NCI-H1092 (cell line): ENCODE measurements at places on chromosomes 1 and 21.

GRCh38 chr1:47717341-47717740 lies 279.5 kb downstream of the FOXD2 start:
- no peak for DNase-seq

DNA sequence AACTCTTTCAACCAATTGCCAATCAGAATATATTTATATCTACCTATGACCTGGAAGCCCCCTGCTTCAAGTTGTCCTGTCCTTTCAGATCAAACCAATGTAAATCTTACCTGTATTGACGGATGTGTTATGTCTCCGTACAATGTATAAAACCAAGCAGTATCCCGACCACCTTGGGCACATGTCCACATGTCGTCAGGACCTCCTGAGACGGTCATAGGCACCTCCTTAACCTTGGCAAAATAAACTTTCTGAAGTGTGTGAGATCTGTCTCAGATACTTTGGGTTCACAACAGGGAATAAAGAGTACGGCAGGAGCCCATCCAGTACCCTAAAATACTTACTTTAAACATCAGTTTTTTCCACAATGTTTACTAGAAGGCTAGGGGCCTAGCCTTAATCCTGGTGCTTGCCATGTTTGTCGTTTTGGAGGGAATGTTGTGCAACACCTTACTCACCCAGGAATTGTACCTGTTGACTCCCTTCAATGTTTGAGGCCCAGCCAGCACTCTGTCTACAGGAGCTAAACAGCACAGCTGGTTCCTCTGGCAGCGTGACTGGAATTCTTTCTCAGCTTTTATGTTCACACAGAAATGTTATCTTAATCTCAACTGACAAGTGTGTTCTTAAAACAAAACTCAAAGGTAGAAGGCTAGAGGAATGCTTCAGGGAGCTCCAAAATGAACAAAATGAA lies 90.8 kb upstream of the USP25 start:
- DNase-seq = no peak

GRCh38 chr1:187054862-187055757 lies 226.4 kb downstream of the PLA2G4A start:
- DNase-seq = no peak

DNA sequence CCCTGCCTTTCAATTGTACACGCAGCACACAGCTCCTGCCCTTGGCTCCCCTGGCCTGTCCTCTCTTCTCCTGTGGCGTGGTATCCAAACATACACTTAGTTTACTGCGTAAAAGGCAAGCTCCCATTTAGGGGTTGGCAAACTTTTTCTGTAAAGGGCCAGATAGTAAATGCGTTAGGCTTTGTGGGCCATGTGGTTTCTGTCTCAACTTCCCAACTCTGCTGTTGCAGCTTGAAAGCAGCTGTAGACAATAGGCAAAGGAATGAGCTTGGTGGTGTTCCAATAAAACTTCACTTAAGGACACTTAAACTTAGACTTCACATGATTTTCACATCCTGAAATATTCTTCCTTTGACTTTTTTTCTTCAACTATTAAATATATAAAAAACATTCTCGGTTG lies 63.3 kb downstream of the RHOU start:
- DNase-seq = no peak

- no peak for DNase-seq
Measured at GRCh38 chr1:223843934-223844786, 1.6 kb downstream of the TP53BP2 start.

DNA sequence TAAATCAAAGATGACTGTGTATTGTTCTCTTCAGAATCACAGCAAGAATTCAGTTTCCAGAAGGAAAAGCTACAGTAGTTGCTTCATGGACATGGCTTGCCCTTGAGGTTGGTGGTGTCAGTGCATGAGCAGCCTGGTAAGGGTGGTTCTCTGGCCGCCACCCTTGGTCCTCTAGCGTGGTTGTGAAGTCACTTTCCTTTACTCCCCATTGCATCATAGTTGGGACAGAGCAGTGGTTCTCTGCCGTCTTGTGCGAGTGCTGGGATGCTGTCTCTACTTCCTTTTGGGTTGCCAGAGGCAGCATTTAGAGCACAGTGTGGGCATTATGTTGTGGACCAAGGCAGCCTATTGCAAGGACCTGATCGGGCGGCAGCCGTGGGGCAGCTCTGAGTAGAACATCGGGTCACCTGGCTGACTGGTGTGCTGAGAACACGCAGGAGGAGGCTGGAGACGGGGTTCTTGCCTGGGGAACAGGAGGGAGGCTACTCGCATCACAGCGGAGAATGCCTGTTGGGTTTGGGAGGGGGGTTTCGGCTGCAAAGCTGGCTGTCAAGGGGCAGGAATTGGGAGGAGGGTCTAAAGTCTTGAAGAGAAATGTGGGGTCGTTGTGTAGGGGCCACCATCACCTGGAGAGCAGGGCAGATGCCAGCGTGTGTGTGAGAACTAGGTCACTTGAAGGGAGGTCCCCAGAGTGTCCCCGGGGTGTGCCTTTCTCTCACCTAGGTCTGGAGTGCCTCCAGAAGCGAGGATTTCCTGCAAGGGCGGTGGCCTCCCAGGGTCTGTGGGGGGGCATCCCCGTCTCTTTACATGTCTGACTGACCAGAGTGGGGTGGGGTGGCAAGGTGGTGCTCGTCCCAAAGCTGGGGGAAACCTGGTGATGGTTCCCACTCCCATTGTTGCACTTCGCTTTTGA lies 6.3 kb downstream of the ARF1 start:
- DNase-seq = no peak

GRCh38 chr1:109906160-109906838 lies 4.3 kb upstream of the CSF1 start:
- DNase-seq = no peak

GRCh38 chr21:18987520-18988026 lies 584.0 kb upstream of the TMPRSS15 start:
- peak; percentile 25 for DNase-seq

DNA sequence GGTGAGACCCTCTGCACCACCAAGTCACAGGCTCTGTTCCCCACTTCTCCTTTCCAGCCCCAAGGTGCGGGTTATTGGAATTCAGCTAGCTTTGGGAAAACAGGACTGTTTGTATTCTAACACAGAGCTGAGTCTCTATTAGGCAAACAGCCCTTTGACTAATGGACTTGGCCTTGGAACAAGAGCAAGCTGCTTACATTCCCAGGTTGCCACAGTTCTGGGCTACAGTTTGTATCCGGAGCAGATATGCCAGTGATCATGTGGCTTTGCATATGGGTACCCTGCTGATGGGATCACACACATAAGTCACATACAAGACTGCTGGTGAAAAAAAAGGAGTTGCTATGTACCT lies 110.5 kb upstream of the COA6 start:
- DNase-seq = no peak

DNA sequence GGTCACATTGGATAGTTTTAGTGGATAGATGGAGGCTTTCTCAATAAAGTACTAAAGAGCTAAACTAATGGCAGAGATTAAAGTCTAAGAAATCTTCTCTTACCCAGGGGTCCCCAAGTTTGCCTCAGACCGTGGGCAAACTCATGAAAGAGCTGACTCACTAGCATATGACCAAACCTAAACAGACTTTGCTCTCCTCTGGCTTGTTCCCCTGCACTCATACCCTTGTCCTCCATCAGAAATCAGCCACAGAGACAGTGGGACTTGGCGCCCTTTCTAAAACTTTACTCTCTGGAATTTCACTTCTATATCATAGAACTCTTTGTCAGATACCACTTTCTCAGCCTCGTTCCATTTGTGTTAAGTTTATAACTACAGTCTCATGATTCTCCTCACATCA lies 17.0 kb upstream of the HSD3B2 start:
- no peak for DNase-seq

- DNase-seq = no peak
Measured at GRCh38 chr1:35657851-35658250, 16.5 kb upstream of the PSMB2 start.

DNA sequence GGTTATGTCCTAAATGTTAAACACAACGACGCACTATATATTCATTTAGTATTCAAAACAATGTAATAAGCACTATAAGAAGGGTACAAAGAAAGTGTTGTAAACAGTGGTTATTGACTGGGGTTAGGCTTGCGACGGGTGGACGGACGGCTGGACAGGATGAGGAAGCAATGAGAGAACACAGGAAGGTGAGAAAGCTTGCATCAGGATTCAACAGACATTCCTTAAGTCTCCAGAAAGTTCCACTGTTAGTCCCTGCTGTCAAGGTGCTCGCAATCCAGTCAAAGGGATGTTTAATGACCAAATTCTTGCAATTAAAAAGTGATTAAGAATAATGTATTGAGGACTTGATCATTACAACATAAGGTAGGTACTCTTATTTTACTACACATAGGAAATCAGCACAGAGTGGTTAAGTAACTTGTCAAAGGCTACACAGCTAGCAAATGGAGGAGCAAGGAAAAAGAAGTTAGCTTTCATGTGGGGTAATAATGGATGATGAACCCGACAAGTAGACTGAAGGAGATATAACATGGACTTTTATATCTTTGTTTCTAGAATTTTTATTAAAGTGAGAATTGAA lies 994 bp upstream of the ACBD6 start:
- no peak for DNase-seq

DNA sequence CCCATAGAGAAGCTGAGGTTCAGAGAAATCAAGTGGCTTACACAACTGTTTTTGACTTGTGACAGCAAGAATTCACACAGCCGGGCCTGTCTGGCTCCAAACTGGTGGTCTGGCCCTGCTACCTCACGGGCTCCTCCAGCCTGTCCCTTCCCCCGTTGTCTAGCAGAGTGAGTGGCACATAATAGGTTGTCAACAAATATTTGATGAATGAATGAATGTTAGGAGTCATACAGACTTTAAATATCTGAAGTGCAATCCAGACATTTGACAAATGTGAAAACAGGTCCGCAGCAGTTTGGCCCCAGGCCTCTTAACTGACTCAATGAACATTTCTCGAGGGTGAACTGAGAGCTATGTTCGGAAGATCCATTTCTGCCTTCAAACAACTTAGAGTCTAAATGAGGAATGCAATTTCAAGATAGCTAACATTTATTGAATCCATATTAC lies 1.1 kb upstream of the RHOC start:
- no peak for DNase-seq

DNA sequence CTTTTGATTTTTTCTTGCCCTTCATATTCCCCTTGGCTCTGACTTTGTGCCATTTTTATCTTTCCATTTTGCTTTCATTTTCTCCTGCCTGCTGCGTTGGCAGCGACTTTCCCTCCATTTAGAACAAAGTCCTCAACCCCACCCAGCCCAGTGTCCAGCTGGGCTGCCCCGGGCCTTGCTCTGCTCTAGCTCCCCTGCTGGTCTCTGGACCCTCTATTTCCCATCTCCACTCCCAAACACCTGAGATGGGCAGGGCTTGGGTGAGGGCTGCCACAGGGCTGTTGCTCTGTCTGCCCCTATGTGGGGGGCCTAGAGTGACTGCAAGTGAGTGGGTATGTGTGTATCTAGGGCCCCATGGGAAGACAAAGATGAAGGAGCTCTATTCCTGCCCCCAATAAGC lies 7.3 kb upstream of the ADAM15 start:
- no peak for DNase-seq

GRCh38 chr1:209652873-209653401 lies 712 bp upstream of the LAMB3 start:
- DNase-seq = no peak

GRCh38 chr21:44666401-44667320 lies at the start of gene KRTAP12-2:
KRTAP12-2 (minus strand) TSS chr21:44666927; CDS start chr21:44666886, 41 bp downstream.
- DNase-seq = peak; percentile 47

DNA sequence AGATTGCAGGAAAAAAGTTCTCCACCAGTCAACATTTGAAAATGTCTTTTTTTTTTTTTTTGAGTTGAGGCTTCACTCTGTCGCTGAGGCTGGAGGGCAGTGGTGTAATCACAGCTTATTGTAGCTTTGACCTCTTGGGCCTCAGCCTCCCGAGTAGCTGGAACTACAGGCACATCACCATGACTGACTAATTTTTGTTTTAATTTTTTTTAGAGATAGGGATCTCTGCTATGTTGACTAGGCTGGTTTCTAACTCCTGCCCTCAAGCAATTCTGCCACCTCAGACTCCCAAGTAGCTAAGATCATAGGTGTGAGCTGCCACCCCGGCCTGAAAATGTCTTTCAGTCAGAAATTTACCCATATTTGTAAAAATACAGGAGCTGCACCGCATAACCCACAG lies 30.6 kb upstream of the USP24 start:
- DNase-seq = no peak

DNA sequence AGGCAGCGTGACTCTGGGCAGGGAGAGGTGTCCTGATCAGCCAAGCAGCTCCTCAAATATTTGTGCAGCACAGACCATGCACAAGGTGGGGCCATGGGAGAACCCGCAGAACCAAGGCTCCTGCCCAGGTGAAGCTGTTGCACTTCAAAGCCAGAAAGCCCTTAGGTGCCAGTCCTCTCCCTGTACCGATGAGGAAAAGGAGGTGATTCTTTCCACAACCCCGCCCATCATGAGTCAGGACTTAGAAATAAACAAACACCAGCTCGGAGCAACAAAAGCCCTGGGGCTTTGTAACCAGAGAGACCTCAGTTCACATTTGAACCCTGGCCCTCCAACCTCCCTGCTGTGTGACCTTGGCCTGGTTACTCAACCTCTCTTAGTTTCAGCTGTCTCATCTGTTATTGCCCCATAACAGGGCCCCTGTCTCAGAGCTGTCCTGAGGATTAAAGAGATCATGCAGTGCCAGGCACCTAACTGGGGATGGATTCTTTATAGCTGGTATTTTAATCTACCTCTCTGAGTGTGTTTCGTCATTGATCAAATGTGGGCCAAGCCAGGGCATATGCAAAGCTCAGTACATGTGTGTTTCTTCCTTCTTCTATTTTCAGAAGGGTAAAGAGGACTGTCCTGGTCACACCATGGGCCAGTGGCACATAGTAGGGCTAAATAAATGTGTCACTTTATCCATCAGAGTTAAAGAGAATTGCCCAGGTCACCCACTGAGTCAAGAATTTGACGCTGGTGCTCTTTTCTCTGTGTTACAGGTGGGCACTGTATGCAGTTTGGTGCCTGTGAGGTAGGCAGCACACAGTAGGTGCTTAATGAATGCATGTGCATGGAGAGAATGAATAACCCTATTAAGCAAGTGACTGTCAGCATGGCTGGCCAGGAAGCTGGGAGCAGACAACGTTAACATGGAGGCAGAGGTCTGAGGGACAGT lies 1.4 kb downstream of the LDLRAD1 start:
- no peak for DNase-seq

GRCh38 chr1:40339420-40340323 lies 22.6 kb upstream of the COL9A2 start:
- DNase-seq = peak; percentile 41

DNA sequence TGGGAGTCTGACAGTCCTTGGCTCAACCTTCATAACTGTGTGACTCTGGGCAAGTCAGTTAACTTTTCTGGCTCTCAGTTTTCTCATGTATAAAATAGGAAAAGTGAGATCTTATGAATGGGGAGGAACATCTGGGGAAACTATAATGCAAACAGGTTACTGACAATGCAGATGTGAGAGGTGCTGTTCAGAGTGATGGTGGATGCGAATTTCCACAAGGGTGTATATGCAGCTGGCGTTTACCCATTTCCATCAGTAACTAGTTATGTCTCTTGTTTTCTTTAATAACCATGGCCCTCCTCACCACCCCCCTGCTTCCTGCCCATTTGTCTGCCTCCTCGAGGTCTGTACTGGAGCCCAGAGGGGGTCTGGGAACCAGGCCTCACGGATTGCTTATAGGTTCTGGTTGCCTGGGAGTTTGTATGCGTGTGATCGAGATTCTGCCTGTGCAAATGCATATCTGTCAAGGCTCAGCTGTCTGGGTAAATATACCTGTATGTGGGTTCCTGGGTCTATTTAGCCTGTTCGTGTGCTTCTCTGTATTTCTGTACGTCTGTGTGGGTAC lies 44.4 kb downstream of the AHDC1 start:
- DNase-seq = no peak
